Cerebellum (tissue), 4 donors: ENCODE measurements at places on chromosomes 1 and 21.

DNA sequence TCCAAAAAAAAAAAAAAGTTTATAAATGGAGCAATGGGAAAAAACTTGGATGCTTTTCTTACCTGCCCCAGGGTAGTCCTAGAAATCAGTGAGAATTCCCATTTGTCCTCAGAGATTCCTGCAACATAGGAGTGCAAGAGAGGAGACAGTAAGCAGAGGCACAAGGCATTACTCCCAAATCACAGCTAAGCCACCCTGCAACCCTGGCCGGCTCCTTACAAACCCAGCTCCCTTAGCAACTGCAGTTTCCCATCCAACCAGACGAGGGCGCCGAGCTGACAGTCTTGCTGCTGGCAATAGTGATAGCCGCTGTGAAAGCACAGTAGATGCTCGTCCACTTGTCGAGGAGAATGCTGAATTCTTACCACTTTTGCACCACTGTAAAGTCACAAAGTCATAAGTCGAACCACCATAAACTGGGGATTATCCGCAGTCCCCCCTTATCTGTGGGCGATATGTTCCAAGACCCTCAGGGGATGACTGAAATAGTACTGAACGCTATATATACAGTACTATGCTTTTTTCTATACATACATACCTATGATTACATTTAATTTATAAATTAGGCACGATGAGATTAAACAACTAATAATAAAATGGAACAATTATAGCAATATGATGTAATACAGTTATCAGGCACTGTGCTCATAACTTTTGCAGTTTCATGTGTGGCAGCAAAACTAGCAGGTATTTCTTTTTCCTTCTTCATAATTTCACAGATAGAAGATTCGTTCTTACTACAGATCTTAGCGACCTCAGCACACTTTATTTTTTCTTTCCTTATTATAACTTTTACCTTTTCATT, 6.0 kb upstream of the PITHD1 start:
- peak; percentile 74 for DNase-seq

DNA sequence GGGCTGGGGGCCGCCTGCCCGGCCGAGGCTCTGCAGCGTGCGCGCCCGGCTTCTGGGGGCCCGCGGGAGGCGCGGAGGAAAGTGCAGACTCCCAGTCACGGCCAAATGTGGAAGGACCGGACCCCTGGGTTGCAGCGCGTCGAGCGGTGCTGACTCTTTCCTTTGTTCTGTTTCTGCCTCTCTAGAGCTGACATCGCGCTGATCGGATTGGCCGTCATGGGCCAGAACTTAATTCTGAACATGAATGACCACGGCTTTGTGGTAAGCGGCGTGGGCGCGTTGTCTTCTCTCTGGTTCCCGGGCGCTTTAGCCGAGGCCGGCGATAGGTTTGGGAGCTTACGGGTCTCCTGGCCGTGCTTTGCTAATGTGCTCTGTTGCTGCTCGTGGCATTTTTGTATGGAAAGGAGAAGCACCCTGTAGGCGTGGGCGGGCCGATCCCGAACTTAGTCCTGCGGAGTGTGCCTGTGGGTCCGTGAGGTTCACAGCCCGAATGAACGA, 629 bp downstream of the PGD start:
- DNase-seq, result peak; percentile 24

- DNase-seq, result no peak
These were observed 85.1 kb downstream of the CAPZB start for GRCh38 chr1:19400192-19400611.

- DNase-seq, result no peak
These were observed 239.8 kb downstream of the LMX1A start for GRCh38 chr1:165116732-165117131.

DNA sequence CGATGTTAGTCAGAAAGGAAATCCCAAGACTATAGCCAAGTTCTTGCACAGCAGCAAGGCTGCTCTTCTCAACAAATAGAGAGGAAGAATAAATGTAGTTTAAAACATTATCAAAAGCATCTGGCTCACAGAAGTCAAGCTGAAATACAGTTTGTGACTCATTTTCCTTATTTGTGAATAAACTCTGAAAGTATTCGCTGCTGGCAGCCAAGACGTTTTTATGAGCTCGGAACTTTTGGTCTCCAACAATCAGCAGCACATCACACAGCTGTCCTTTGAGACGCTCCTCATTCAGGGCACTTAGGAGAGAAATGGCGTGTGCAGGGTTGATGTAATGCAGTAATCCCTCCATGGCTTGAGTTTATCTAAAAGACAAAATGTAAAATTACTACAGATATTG, 16.4 kb downstream of the ZBTB21 start:
- no peak for DNase-seq

DNA sequence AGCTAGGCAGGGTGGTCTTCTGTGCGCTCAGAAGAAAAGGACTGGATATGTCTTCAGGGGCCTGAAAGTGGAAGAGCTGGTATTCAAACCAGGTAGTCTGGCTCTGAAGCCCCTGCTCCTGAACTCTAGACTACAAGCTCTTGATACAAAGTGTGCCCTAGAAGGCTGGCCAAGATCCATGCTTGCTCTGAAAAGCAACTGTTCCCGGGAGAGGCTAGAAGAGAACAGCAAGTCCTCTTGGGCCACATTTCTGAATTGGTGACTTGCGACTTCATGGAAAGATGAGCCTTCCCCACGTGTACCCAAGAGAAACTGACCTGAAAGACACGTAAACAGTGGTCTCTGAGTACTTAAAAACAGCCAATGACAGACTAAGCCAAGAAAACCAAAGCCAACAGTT, 123.3 kb upstream of the GRIK3 start:
- no peak for DNase-seq

DNA sequence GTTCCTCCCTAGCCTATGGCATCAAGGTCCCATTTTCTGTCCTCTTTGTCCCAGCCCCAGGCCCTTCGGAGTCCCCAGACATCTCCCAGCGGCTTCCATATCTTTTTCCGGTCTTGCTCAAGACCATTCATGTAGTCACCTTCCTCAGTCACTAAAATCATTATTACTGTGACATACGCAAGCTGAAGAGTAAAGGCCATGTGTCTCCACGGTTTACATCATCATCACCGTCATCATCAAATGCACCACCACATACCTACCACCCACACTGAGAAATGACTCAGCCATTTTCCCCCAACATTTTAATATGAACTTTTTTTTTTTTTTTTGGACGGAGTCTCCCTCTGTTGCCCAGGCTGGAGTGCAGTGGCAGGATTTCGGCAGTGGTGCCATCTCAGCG, 43.4 kb downstream of the FHAD1 start:
- no peak for DNase-seq

- DNase-seq, result no peak
These were observed 20.9 kb upstream of the GPR153 start for GRCh38 chr1:6281511-6282402.

- no peak for DNase-seq
These were observed 5.7 kb downstream of the ECHDC2 start for GRCh38 chr1:52915855-52916220.

- no peak for DNase-seq
These were observed 20.7 kb upstream of the GJA5 start for GRCh38 chr1:147781056-147781471.

- DNase-seq, result no peak
These were observed 9.8 kb downstream of the SLAMF7 start for GRCh38 chr1:160748878-160749269.

- DNase-seq, result no peak
These were observed 552 bp upstream of the GPR157 start for GRCh38 chr1:9129266-9130041.

GRCh38 chr1:151616505-151616849, 4.6 kb downstream of the SNX27 start:
- no peak for DNase-seq

DNA sequence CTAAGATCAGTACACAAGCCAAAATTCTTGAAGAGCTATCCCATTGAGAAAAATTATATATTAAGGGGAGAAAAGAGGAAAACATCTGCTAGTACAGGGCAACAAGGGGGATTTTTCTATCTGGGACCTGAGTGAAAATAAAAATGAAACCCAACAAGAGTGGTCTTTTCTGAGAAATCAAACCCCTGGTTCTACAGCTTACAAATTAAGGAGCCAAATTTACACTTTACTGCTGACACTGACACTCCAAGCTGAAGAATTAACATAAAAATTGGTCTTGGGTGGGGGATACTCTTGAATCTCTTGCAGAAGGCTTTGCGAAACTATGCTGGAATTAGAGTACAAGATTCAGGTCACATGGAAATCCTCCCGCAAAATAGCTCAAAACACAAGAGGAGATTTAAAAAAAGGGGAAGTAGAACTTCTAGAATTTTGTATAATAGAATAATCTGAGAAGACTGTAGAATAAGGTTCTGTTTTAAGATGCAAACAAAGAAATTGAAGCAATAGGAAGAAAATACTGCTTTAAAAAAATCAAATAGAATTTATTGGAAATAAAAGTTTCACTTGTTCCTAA, 32.1 kb upstream of the HSPA13 start:
- no peak for DNase-seq

GRCh38 chr1:95752515-95753381, 518.7 kb downstream of the RWDD3 start:
- DNase-seq, result no peak

- no peak for DNase-seq
These were observed 49.0 kb downstream of the CCN1 start for GRCh38 chr1:85629532-85629920.

DNA sequence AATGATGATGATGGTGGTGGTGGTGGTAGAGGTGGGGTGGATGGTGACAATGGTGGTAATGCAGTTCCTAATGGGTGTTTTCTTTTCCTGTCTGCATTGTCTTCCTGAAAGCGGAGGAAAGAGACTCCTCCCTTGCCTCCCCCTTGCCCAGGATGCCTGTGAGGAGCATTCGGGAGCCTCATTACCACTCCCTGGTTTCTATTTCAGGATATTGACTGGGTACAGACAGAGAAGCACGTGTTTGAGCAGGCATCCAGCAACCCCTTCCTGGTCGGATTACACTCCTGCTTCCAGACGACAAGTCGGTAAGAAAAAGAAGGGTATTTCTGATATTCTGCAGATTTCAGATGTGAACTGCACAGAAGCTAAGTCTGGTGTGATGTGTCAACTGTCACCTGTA, 38.8 kb downstream of the FAAP20 start:
- no peak for DNase-seq

DNA sequence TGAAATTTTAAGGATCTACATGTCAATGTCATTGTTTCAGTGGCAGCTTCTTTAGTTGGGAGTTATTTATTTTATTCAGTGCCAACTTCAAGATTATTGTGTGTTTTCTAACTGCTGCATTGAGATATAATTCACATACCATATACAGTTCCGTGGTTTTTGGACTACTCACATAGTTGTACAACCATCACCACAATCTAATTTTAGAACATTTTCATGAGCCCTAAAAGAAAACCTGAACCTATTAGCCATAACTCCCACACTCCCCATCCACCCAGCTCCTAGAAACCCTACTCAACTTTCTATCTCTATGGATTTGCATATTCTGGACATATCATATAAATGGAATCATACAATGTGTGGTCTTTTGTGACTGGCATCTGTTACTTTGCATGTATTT, 220.0 kb downstream of the LRRC40 start:
- DNase-seq, result no peak

- no peak for DNase-seq
These were observed 18.8 kb downstream of the LRRC52 start for GRCh38 chr1:165562571-165562970.

DNA sequence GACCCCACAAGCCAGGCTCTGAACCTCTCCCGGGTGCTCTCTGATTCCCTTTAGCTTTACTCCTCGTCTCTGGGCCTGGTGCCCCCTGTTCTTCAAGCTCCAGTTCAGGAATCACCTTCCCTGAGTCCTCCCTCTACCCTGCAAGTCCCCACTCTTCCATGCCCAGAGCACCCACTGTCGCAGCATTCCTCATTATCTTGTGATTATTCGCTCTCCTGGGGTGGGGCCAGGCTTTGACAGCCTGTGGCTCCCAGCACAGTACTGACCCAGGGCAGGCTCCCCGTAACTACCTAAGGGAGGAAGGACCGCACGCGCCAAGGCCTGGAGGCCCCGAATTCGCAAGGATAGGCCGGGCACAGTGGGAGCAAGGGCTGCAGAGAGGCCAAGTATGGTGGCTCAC, 734 bp upstream of the C1orf210 start:
- DNase-seq, result no peak

DNA sequence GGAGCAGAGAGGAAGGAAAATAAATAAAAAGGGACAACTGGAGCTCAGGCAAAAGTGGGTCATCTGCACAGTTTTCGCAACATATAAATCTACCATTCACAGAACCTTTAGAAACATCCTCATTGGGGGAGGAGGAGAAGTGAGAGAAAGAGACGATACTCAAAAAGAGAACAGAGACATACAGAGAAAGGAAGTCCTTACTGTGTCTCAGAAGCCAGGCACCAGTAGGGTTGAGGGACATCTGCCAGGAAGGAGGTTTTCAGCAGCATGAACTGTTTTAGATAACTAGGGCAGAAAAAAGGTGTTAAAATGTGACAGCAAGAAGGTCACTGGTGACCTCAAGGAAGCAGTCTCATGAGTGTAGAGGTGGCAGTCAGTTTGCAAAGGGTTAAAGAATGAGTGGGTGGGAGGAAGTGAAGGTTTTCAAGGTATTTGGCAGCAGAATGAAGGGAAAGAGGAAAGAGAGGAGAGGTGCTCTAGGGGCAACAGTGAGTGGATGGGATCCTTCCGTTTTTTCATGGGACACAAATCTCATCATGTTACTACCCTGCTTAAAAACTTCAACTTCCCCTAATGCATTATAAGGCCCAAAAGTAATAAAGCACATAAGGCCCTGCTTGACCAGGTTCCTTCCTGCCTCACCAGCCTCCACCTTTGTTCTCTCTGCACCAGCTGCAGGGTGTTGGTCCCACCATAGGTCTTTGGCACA, 9.5 kb downstream of the JAK1 start:
- peak; percentile 31 for DNase-seq

DNA sequence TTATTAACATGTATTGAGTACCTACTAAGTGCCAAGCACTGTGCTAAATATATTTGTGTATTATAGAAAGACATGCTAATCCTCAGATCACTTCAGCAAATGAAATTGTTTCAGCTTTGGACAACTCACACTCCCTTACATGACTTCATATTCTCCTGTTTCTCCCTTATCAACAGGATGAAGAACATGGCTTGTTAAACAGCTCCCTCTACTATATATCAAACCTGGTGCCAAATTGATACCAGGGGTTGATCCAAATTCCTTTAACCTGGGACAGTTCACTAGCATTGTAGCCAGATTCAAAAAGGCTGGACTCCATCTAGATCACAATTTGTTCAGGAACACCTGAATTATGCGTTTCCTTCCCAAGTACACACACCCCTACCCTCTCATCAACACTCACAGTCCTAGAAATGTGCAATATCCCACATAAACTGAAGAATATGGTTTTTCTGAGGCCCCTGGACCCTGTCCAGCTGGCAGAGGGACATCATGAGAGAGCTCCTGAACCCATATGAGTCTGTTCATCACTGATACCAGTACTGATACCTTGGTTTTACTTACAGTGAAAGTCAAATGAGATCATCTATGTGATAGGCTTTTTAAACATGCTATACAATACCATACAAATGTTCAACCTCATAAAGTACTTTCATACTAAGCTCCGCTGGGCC, 47.0 kb upstream of the PALMD start:
- DNase-seq, result no peak

DNA sequence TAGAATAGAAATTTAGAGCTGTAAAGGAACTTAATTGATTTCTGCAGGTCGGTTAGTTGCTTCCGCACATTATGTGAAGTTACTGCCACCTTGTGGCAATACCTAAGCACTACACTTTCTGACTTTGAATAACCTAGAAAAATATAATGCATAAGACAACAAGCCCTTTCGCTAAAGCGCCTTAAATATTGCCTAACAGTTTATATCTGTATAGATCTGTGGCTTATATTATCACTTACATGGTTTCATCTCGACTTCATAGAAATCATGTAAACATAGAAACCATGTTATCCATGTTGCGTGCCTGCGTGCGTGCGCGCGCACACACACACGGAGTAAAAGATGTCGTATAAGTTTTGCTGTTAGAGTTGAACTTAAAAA, 10.9 kb upstream of the IFI16 start:
- DNase-seq, result no peak
